ENCODE measurements at places on chromosomes 5 and 9.

DNA sequence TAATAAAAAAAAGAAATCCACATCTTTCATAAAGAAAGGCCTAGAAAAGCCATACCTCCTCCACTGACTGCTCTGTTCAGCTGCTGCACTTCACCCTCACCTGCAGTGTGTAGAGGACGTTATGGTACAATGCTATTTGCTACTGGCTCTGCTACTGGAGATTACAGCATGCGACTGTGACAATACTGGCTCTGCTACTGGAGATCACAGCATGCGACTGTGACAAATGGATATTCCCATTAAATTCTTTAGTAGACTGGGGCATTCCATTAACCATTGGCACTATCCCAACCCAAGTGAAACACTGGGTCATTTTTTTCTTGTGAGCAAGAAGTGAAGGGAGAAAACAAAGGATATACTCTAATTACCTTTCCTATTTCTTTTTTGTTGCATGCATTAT is 1063.5 kb upstream of the DMAC1 start:
- no peak for DNase-seq

DNA sequence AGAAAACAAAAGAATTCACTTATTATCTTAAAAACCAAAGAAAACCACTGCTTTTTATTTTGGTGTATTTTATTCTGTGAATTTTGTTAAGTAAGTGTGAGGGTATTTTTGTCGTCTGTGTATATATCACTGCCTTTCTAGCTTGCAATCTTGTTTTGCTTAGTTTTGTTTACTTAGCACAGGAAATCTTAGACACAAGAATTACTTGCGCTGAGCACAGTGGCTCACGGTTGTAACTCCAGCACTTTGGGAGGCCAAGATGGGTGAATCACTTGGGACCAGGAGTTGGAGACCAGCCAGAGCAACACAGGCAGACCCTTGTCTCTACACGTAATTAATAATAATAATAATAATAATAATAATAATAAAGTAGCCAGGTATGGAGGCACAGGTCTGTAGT is 230.3 kb downstream of the PAPPA start:
- no peak for DNase-seq

- DNase-seq, result no peak
These were observed 475.7 kb upstream of the TNC start for GRCh38 chr9:115593587-115594091.

- DNase-seq, result no peak
These were observed 4.8 kb upstream of the PAM start for GRCh38 chr5:102750151-102750834.

DNA sequence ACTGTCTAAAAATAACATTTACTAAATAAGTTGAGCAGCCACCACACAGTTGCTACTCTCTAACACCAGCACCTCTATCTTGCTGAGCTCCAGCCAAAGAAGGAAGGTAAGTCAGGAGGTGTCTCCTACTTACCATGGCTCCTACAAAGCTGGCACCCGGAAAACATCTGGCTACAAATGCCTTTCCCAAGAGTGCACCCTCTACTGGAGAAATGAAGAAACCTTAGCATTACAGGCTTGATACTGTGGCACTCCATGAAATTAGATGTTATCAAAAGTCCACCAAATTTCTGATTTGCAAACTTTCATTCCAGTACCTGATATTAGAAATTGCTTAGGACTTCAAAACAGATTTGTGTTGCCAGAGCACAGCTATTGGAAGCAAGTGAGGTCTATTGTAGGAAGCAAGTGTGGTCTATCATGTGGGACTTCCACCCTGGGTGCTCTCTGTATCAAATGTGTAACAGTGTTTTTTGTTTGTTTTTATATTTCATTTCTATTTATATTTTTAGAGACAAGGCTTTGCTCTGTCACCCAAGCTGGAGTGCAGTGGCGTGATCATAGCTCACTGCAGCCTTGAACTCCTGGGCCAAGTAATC is 25.7 kb upstream of the RFK start:
- DNase-seq, result no peak

GRCh38 chr9:111237447-111237846 is 92.6 kb downstream of the OR2K2 start:
- no peak for DNase-seq

GRCh38 chr5:14778792-14779070 is 92.8 kb downstream of the ANKH start:
- no peak for DNase-seq

DNA sequence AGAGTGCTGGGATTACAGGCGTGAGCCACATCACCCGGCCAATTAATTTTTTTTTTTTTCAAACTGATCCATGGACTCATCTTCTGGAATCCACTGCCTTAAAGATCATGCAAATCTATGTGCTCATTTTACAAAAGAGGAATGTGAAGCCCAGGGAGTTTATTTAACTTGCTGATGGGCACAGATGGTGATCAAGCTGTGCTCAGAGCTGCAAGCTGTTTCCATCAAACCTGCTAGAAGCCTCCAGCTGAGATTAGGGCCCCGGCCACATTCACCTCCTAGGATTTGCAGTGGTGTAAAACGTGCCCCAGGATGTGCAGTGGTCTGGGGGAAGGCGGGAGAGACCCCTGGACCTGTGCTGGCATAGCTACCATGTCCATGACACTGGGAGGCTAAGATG is 56.1 kb upstream of the TUT7 start:
- no peak for DNase-seq

DNA sequence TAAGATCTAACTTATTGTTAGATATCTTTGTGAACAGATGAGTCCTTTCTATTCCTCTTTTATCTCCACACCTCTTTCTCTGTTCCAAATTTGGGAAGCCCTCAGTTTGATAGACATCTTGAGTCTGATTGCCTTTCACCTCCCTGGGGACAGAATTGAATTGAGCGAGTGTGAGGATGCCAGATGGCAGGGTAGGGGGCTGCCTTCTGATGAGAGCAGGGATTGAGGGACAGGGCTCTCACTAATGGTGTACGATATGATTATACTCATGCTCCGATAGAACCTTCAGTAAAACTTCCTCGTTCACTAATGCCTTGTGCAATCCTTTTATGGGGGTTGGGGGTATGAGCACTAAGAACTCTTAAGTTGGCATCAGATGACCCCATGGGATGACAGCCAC is 172.1 kb upstream of the DAP start:
- DNase-seq, result no peak

DNA sequence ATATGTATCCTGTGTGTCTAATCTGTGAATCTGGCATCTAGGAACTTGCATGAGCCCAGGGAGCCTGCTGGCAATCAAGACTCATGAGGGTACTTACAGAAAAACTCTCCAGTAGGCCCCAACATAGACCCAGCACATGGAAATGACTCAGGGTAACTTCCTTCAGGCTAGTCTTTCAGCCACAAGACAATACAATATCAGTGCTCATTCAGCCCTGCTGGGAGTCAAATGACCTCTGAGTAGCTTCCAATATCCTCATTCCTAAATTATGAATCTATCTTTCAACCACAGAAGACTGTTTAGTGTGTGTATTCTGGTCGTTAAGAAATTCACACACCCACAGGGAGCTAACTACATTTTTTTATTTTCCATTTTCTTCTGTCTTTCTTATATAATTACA is 1273.0 kb downstream of the EFNA5 start:
- no peak for DNase-seq

DNA sequence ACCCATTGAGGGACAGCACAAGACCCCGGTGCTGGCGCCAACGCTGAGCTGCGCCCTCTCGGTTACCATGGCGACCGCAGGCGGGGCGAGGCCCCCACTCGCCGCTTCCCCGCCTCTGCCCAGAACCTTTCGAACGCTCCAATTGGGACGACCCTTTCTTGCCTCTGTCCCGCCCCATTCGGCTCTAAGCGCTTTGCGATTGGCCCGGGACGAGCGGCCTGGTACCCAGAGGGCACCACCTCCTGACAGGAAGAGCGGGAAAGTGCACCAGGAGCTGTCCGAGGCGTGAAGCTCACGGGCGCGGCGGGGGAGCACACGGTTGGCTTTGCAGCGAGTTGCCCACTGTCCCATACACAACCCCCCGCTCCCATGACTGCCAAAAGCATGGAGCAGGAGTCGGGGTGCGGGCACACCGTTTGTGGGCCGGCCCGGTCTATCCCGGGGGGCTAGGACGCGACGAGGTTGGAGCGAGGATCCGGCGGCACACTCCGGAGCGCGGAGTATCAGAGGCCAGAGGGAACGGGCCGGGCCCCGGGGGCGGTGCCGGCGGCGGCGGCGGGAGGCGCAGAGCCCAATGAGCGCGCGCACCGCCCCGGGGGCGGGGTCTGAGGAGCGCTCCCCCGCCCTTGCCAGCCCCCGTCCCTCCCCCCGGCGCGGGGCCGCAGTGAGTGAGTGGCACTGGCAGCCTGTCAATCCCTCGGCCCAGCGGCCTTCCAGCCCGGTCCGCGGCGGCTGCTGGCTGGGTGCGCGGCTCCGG is 978 bp upstream of the PBX3 start:
- DNase-seq, result peak; percentile 92

DNA sequence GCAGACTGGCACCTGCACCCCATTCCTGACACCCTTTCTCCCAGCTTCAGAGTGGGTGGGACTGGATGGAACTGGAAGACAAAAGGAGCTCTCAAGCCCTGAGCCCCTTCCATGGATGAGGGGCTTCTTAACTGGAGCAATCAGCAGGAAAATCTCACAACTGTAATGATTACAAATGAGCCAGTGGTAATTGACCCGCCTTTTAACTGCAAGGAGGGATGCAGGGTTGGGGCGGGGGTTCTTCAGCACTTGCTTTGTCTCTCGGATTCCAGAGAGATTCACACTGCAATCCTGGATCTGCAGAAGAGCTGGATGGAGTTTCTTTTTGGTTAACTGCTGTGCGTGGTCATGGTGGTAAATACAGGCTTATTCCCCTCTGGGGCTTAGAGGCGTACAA is 160.1 kb upstream of the SHB start:
- DNase-seq, result no peak

DNA sequence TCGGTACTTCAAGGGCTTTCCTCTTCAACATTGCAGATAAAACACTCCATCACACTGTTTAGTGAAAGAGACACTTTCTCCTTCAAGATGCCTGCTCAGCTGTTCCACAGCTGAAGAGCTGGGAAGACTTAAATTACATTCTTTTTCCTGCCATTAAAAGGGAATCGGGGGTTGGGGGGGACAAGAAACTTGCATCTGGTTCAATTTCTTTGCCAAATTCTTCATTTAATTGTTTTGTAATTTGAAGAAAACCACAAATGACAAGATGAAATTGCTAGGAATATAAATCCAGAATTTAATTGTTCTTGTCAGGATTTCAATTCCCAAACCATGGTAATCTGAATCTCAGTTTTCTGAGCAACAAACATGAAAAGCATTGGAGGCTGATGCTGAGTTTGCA is 478.3 kb downstream of the EBF1 start:
- DNase-seq, result peak; percentile 35

DNA sequence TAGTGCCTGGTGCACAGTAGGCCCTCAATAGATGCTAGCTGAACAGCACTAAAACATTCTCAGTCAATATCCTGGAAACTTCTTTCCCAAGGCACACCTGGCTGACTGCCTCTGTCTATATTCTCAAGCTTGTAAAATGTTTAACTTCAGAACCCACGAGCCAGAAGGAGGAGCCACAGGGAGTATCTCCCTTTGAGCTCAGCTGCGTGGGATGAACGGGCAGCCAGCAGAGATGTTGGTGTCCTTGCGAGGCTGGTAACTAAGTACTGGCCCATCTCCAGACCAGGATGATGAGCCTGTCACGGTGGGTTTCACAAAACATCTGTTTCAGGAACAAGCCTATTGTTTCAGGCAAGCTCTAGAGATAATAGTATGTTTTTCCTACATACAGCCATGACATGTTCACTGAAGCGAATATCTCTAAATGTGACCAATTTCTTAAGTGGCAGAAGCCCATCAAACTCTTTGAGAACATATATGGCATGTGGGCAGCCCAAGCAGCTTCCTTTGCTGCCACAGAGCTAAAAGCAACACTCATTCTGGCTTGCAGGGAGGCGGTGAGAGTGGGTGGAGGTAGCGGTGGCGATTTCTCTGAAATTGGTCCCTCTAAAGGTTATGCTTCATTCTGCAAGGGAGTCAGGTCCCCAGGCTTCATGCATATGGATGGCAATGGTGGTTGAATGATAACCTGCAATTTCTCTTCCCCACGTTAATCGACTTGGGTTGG is 206.2 kb downstream of the TTLL11 start:
- DNase-seq, result no peak

DNA sequence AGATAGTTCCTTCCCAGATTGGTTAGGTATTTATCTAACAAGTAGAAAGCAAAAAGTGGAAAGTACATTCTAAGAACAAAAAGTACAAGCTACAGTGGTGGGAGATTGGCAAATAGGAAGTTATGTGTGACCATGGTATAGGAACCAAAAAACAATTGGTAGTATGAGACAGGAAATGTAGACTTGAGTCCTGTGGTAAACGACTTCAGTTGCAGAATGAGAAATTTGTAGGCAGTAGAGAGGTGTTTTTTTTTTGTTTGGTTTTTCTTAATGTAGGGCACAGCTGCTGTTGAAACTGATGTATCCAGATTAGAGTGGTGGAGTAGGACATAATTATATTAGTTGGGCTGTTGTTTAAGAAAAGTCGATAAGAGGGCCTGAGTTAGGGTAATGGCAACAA is 72.0 kb downstream of the CCNH start:
- no peak for DNase-seq

DNA sequence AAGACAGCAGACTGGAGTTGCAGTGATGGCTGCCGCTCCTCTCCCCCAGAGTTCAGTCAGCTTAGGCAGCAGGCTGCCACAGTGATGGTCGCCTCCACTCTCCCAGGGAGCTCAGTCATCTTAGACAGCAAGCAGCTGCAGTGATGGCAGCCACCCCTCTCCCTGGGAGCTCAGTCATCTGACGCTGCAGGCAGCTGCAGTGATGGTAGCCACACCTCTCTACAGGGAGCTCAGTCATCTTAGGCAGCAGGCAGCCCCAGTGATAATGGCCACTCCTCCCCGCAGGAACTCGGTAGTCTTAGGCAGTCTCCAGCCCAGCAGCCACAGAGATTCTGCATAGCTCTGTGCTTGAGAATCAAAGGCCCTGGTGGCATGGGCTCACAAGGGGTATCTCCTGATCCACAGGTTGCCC is 582.7 kb downstream of the DTWD2 start:
- DNase-seq, result peak; percentile 20

DNA sequence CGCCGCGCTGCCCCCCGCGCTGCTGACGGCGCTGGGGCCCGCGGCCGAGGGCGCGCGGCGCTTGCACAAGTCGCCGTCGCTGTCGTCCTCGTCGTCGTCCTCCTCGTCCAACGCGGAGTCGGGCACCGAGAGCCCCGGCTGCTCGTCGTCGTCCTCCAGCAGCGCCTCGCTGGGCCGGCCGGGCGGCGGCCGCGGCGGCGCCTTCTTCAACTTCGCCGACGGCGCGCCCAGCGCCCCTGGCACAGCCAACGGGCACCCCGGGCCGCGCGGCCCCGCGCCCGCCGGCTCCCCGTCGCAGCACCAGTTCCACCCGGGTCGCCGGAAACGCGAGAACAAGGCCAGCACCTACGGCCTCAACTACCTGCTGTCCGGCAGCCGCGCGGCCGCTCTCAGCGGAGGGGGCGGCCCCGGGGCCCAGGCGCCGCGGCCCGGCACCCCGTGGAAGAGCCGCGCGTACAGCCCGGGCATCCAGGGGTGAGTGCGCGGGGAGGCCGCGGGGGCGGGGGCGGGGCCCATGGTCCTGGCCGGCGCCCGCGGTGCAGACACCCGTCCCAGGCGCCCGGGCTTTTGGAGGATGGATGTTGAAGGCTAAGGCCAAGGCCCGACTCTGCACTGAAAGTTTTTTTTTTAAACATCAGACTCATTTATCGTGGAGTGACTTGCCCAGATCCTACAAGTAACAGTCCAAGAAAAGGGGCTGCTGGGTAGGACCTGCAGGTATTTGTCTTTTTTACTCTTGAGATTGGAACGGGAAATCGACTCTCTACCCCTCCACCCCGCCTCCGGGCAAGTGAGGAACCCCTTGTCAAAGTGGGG is 1.2 kb downstream of the TENT4A start:
- no peak for DNase-seq

All from NCI-H187 treated with DMSO at 0.1 percent for 48 hours (cell line).